ENCODE measurements at places on chromosomes 16 and 17.

- no peak for DNase-seq
Observed at GRCh38 chr16:28482026-28482425, 9.8 kb downstream of the CLN3 start.

DNA sequence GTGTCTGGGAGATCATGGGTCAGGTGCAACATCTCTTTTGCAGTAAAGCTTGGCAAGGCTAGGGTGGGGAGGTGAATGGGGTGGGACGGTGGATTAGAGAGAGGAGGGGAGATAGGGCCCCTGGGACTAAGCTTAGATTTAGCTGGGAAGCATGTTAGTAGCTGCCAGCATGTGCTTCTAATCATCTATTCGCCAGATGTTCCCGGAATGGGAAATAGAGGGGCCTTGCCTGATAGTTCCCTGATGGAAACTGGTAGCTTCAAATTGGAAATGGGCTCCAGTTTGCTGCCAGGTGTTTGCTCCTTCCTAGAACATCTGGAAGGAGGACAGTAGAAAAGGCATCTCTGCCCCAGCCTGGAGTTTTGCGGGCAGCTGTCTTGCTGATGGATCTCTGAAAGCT, 176.1 kb downstream of the CCDC182 start:
- no peak for DNase-seq

GRCh38 chr17:72989074-72989610, 103.3 kb downstream of the SLC39A11 start:
- no peak for DNase-seq

- DNase-seq: no peak
Observed at GRCh38 chr17:48162306-48162934, 54.9 kb downstream of the SNX11 start.

DNA sequence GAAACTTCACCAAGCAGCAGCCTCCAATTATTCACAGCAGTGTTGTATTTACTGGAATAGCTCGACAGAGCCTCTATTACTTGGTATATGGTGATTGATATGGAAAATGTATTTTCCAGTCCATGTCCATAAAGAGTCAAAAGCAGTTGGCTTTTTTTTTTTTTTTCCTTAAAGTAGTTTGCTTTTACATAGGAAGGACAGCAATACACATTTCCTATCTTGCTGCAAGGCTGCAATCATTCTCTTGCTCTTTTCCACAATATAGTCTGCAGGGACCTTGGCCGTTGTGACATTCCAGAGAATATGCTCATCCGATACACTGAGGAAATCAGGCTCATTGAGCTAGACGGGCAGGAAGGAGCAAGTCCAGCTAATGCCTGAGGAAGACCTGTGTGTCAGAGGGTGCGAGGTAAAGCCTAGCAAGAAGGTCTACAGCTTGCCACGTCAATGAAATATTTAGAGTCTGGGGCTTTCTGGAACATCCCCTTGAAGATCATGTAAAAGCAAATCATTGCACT, 131.1 kb downstream of the ENGASE start:
- DNase-seq: no peak

GRCh38 chr17:4980644-4981216, 6.7 kb downstream of the CAMTA2 start:
- no peak for DNase-seq

- DNase-seq: no peak
Observed at GRCh38 chr16:19522760-19523159, 862 bp upstream of the GDE1 start.

GRCh38 chr16:46730801-46731690, 17.1 kb downstream of the MYLK3 start:
- no peak for DNase-seq

DNA sequence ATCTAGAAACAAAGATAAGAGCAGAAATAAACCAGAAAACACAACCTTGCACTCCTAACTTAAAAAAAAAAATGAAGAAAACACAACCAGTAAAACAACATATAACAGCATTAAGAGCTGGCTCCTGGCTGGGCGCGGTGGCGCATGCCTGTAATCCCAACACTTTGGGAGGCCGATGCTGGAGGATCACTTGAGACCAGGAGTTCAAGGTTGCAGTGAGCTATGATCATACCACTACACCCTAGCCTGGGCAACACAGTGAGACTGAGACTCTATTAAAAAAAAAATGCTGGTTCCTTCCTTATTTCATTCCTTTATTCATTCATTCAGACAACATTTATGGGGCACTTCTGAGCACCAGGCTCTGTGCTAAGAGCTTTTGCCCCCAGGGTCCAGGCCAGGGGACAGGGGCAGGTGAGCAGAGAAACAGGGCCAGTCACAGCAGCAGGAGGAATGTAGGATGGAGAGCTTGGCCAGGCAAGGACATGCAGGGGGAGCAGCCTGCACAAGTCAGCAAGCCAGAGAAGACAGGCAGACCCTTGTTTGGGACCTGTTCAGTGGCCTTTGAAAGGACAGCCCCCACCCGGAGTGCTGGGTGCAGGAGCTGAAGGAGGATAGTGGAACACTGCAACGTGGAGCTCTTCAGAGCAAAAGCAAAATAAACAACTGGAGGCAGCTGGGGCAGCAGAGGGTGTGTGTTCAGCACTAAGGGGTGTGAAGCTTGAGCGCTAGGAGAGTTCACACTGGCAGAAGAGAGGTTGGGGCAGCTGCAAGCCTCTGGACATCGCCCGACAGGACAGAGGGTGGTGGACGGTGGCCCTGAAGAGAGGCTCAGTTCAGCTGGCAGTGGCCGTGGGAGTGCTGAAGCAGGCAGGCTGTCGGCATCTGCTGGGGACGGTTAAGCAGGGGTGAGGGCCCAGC, 2.6 kb downstream of the STH start:
- DNase-seq: no peak

GRCh38 chr17:49280918-49281317, 50.3 kb upstream of the PHOSPHO1 start:
- no peak for DNase-seq

- DNase-seq: no peak
Observed at GRCh38 chr16:24168856-24169255, 87.3 kb upstream of the CACNG3 start.

- no peak for DNase-seq
Observed at GRCh38 chr17:39548494-39549225, 59.1 kb downstream of the NEUROD2 start.

- DNase-seq: no peak
Observed at GRCh38 chr17:78922816-78923498, 2.2 kb downstream of the TIMP2 start.

- DNase-seq: no peak
Observed at GRCh38 chr16:10978871-10979446, 34.6 kb downstream of the CLEC16A start.

DNA sequence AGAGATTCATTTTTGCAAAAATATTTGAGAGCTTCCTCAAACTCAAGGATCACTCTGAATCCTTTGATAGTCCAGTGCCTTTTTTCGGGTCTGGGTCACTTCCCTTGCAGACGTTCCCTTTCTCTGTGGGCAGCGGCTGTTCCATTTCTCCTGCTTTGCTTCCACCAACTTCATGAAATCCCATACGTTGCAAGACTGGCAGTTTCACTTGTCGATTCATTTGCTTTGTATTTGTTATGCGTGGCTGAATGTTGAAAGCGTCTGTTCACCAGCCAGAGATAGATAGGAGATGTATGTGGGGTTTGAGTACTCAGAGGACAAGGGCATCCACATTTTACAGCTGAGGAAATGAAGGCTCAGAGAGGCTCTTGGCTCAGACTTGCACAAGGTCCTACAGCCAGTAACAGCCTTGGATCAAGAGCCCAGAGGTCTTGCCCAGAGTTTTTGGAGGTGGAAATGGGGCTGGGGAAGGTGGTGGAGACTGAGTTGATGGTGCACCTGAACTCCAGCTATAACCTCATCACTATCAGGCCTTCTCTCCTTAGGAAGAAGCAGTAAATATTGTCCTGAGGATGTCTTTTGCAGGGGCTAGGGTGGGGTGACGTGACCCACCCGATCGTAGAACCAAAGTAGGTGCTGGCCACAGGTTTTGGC, 1.3 kb upstream of the CCDC102A start:
- no peak for DNase-seq
